Stimulated activated CD4-positive, alpha-beta T cell treated with anti-CD3 and anti-CD28 coated beads, Interleukin-1b, Interleukin-23, amount 100 ng/mL, for 24 hours (primary cell): ENCODE measurements at places on chromosomes 5 and 9.
A peak's percentile ranks its signal among the peaks of the same experiment; 100 is the strongest.

- DNase-seq: no peak
Measured at GRCh38 chr5:14946815-14947620, 75.4 kb upstream of the ANKH start.

GRCh38 chr5:158050421-158050820 is 191.5 kb upstream of the CLINT1 start:
- DNase-seq: no peak

DNA sequence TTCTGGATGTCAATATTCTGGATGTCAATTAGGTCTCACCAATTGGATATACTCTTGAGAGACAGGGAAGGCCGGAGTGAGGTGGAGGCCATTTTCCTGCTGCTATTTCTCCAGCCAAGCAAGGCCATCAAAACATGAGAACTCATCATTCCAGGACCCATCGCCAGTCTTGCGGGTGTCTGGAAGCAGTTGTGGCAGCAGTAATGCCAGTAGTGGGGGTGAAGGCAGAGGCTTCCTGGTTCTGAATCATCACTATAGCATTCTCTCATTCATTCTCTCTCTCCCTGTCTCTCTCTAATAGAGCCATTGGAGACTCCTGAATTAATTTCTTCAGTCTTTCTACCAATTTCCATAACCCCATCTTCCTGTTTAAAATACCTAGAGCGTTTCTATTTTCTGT is 71.8 kb downstream of the EGFLAM start:
- DNase-seq: no peak

- DNase-seq: no peak
Measured at GRCh38 chr5:69048230-69048629, 45.6 kb upstream of the SLC30A5 start.

GRCh38 chr5:166602271-166602670 is 1689.2 kb upstream of the WWC1 start:
- no peak for DNase-seq

DNA sequence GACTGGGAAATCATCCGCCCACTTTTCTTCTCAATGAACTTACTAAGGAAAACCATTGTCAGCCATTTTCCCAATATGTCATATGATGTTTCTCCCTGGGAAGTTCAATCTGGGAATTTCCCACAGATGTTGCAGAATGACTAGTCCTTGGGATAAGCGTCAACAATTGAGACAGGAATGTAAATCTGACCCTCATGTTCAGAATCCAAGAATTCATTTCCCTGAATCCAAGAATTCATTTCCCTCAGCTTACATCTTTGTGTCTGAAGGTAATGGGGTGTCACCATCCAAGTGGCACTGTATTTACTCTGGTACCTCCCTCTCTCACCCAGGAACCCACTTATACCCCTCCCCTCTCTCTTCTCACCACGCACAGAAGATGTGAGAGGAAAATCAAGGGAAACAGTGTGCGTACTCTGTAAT is 7.4 kb downstream of the KLF9 start:
- no peak for DNase-seq

- DNase-seq: no peak
Measured at GRCh38 chr5:32100691-32101302, 73.3 kb downstream of the GOLPH3 start.

DNA sequence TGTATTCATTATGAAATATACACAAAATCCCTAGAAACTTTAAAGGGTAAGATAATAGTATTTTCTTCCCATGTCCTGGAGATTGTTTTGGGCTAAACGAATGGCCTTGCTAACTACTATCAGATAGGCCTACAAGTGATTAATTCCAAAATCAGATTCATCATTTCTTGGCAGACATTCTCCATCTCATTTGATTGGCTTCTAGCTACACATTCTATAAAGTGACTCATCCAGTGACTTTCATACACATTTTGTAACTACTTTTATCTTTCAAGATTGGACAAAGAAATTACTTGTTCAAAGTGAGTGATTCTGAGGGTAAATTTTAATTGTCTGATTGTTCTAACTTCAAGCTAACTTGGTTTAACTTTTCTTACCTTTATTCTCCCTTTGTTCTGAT is 93.3 kb downstream of the RAPGEF6 start:
- no peak for DNase-seq

DNA sequence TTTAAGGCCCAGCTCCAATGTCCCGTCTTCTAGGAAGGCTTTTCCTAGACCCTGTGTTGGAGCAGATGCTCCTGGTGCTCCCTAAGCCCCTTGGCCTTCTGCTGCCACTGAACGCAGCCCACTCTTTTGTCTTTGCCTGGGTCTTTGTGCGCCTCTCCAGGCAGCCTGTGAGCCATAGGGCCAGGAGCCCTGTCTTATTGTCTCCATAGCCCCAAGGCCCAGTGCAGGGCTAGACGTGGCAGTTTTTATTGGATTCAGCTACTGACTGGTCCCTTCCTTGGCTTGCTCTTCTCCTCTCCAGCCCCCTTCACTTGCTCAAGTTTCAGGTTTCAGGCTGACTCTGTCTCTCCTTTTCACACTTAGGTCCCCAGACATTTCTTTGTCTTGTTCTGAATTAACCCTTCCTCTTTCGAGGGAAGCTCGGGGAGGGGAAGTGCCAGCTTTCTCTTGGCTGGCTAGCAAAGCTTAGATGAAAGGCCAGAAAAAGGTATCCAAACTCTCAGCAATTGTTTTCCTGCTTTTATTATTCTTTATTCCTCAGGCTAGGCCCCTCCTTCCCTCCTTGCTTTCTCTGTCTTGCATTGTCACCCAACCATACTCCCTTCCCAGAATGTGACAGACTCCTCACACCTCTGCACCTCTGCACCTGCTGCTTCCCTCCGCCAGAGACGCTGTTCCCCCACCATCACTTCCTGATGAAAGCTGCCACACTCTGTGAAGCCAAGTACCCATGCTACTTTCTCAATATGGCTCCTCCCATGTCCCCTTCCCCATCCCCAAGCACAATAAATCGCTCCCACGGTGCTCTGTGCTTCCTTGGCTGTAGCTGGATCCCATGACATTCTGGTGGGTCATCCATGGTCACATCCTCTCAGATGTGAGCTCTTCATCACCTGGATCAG is 101.6 kb upstream of the CPEB4 start:
- DNase-seq: no peak

DNA sequence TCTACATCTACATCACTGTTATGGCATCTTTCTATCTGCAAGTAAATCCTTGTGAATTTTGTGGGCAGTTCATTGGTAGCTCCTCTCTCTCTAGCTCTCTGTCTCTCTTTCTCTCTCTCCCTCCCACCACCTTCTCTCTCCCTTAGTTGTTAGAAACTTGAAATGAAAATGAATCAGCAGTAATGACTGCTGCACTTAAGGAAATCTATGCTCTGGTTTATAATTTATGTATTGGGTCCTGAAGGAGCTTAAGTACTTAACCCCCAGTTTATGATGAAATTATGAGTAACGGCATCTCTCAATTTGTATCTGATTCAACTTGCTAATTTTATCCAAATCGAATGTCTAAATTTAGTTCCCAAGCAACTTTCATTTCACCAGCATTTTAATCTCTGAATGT is 52.0 kb upstream of the PTGER4 start:
- no peak for DNase-seq

DNA sequence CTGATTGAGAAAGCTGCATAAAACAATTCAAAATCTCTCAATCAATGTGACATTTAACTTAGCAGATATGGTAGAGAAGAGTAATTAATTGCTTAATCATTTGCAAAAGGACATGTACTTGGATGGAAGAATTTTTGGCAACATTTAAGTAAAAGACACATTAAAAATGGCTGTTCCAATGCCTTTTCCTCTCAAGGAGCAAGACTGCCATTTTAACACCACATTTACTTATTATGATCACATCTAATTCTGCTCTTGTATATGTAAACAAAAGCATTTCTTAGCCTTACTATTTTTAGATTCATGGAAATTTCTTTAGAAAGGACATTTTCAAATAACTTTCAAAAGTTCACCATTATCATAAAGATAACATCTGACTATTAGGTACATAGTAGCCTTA is 360.0 kb downstream of the HINT1 start:
- DNase-seq: no peak

GRCh38 chr9:109244179-109245132 is 76.4 kb downstream of the EPB41L4B start:
- peak; percentile 50 for DNase-seq

DNA sequence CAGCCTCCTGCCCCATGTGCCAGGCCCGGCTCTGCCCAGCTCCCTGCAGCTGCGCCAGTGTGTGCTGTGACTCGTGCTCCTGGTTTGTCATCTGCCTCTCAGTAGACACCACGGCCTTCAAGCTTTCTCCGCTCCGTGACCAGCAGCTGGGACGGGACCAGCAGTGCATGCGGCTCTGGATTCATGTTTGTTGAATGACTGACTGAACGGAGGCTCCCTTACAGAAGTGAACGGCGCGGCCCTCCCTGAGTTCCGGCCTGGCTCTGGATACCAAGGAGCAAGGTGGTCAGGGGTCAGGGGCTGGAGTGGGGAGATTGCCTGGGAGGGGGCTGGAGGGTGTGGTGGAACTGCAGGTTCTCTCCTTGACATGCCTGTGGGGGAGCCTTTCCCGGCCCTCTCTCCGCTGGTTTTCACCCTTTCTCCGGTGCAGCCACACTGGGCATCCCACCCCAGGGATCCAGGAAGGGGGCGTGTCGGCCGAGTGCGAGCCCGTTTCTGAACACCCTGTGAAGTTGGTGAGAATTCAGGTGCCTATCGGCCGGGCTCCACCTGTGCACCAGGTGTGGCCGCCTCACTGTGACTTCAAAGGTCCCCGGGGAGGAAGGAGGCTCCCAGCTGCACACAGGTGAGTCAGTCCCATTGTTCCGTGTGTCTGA is 11.1 kb upstream of the CEP72 start:
- DNase-seq: no peak

DNA sequence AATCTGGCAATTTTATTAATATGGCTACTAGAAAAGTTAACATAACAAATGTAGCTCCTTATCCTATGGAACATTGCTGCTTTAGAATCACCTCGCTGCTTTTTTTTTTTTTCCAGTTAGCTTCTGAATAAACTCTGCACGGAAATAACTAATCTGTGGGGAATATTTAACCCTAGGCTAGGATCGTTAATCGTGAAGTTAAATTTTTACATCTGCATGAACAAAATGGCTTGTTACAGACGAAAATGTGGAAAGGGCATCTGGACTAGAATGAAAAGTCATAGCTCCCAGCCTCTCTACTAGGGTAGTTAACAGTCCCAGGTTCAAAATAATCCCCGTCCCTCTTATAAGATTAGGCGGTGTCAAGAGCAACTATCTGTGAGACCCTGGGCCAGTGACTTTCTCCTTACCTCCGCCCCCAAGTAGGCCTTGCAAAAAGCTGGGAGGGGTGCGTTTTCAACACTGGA is 470 bp upstream of the SLC22A5 start:
- DNase-seq: no peak

GRCh38 chr9:15717290-15717967 is 164.6 kb downstream of the CCDC171 start:
- no peak for DNase-seq

DNA sequence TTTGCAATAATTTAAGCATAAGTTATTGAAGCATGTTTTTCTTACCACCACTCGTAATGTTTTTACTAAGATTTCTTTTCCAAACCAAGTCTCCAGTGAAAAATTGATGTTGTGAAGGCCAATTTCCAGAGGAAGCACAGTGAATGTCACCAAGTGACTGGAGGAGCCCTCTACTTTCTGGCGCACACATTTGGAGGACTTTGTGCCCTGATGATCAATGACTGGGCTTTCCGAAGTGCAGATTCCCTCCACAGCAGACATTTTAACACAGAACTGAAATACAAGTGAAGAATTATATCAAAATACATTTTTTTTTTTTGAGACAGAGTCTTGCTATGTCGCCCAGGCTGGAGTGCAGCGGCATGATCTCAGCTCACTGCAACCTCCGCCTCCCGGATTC is 52.6 kb downstream of the C5 start:
- no peak for DNase-seq

DNA sequence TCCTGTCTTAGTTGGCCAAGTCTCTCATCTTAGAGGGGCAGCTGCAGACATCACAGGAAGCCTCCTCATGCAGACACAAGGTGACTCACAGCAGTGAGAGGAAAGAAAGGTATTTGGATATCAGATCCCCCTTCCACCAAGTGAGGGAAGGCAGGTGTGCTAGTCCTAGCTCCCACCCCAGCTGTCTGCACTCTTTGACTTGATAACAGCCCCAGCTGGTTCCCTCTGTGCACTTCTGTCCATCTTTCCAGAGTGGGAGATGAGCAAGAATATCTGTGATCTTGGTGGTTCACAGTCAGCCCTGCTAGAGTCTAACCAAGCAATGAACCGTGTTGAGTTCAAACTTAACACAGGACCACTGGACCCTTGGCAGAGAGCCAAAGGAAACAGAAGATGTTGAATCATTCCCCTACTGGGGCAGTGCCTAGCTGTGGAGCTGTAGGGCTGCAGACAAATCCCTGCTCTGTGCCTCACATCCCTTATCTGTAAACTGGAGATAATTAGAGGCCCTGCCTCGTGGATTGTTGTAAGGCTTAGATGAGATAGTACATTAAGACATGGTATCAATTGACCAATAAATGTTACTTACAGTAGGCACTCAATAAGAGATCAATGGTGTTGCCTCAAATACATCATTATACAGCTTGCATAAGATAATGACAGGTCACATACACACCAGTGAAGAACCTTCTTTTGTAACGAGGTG is 39.1 kb downstream of the SH3RF2 start:
- DNase-seq: no peak

DNA sequence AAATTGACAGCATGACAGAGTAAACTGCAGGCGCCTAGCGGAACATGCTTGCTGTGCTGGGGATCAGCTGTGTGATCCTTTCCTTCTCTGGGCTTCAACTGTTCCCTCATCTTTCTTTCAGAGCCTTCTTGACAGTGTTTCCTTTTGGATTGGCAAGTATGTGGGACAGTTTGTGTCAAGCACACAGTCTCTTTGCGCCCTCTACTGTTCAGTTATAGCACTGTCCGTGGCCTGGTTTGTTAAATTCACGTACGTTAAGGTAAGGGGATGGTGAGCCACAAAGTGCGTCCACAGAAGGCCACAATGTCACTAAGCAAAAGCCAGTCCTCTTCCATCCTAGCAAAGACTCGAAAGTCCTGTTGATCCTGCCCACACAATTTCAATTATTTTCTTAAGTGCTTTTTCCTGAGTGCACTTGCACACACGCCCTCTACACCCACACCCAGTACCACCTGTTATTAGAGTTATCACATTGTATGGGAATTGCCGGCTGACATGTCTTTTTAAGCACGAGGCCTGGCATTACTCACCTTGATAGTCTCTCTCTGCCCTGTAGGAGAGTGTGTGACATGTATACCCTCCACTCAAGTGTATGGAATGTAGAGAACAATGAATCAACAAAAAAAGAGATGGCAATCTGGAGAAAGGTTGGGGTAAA is 22.5 kb upstream of the PTPN3 start:
- no peak for DNase-seq

- no peak for DNase-seq
Measured at GRCh38 chr9:104961701-104962359, 33.9 kb upstream of the ABCA1 start.

DNA sequence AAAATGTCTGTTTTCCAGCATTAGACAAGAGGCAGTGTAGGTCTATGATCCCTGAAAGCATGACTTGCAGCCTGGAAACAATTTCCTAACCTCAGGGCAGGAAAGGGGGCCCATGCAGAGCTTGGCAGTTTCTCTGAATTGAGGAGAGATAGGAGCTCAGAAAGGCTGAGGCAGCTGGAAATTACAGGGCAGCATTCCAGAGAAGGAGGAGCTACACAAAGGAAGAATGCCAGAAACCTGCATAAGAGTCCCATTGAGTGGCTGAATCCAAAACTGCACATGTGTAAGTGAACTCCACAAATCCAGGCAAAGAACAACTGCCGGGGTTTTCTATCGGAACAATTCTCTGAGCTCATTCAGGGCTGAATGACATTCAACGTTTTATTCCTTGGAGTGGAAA is 346.8 kb downstream of the PIK3R1 start:
- DNase-seq: no peak

GRCh38 chr9:129463994-129464393 is 156.9 kb downstream of the C9orf50 start:
- no peak for DNase-seq
